ENCODE measurements at places on chromosomes 1 and 21. TPM values are rescaled to one million over a fixed set of nuclear protein-coding genes. Genes with fewer than 3 reads are reported as not detected.

The UAP1 gene
- 21.8 TPM for total RNA-seq

The CKS1B gene
- total RNA-seq, result 105 TPM

The CRB1 gene
- 0.49 TPM for total RNA-seq

The GREM2 gene
- 0.75 TPM for total RNA-seq

The LENEP gene
- total RNA-seq, result 3.2 TPM

The NBPF15 gene
- total RNA-seq, result 46.7 TPM

The MAST2 gene
- total RNA-seq, result 14.7 TPM

The ECM1 gene
- 2.4 TPM for total RNA-seq

The TMIGD3 gene
- total RNA-seq, result not detected

The PCSK9 gene
- total RNA-seq, result not detected

The GBP5 gene
- 33.1 TPM for total RNA-seq

The RPE65 gene
- total RNA-seq, result not detected

The TMEM50A gene
- total RNA-seq, result 74.6 TPM

The CCDC27 gene
- not detected for total RNA-seq

The LAD1 gene
- not detected for total RNA-seq

The RAB25 gene
- total RNA-seq, result not detected

The SPATA1 gene
- 1.7 TPM for total RNA-seq

The CORT gene
- total RNA-seq, result 0.53 TPM

The CELA2B gene
- not detected for total RNA-seq

The GBP1 gene
- 17.1 TPM for total RNA-seq

The MANEAL gene
- total RNA-seq, result 1.8 TPM

The CDC20 gene
- 0.78 TPM for total RNA-seq

The CCDC181 gene
- total RNA-seq, result not detected

The SLC26A9 gene
- not detected for total RNA-seq

The SOX13 gene
- total RNA-seq, result 1.5 TPM

The EPHA10 gene
- total RNA-seq, result 0.19 TPM

The FAM78B gene
- total RNA-seq, result not detected

The OR10K1 gene
- total RNA-seq, result not detected

The URB2 gene
- 11.0 TPM for total RNA-seq

The ZSWIM5 gene
- 3.3 TPM for total RNA-seq

The KRTAP19-3 gene
- not detected for total RNA-seq

The HES2 gene
- 0.56 TPM for total RNA-seq

Measured in naive thymus-derived CD4-positive, alpha-beta T cell (primary cell).